ENCODE measurements at places on chromosomes 2 and 18. TPM values are rescaled to one million over a fixed set of nuclear protein-coding genes. Genes with fewer than 3 reads are reported as not detected.

- no peak overlapping the region for H3K27ac ChIP-seq
- no peaks in the 10 kb centered on the region for H3K36me3 ChIP-seq
- no peak for DNase-seq
- no peaks in the 10 kb centered on the region for H3K27me3 ChIP-seq
- H3K4me1 ChIP-seq: no peaks in the 10 kb centered on the region
These were observed 32.3 kb downstream of the MAP3K2 start for GRCh38 chr2:127355407-127356008.

DNA sequence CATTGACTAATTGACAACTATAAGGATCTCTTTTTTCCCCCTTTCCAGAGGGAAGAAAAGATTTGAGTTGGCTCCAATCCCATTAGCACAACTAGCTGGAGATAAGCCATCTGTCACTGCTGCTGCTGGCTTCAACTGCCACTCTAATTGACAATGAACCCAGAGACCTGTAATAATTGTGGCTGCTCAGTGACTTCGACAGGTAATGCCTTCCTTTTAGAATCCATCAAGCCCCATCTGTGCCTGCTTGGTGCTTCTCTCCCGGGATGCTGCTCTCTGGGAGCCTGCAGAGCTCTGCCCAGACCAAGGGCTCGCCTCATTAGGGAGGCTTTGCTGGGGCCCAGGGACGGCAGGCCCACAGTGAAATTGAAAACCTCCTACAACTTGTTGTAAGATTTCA is 376.7 kb upstream of the SOX11 start:
- no peaks in the 10 kb centered on the region for H3K27me3 ChIP-seq
- H3K4me1 ChIP-seq: peaks cover 7% of the 10 kb centered on the region
- H3K4me3 ChIP-seq: no peak overlapping the region
- no peaks in the 10 kb centered on the region for H3K36me3 ChIP-seq

GRCh38 chr2:181805228-181806038 is 86.1 kb upstream of the ITPRID2 start:
- H3K27me3 ChIP-seq: no peaks in the 10 kb centered on the region
- no peaks in the 10 kb centered on the region for H3K36me3 ChIP-seq
- no peak overlapping the region for H3K27ac ChIP-seq
- no peak for DNase-seq

- H3K4me1 ChIP-seq: peaks cover 17% of the 10 kb centered on the region
- peaks cover 12% of the 10 kb centered on the region for H3K36me3 ChIP-seq
- no peak overlapping the region for H3K27ac ChIP-seq
- H3K4me3 ChIP-seq: no peak overlapping the region
- H3K27me3 ChIP-seq: no peaks in the 10 kb centered on the region
These were observed 2.2 kb downstream of the MPP4 start for GRCh38 chr2:201696151-201696659.

The MRPL33 gene
- total RNA-seq: 64.8 TPM

The TTLL4 gene
- 104 TPM for total RNA-seq

The PROM2 gene
- 2.2 TPM for total RNA-seq

GRCh38 chr2:155372969-155373368 is 674.5 kb downstream of the KCNJ3 start:
- H3K36me3 ChIP-seq: no peaks in the 10 kb centered on the region
- H3K27me3 ChIP-seq: no peaks in the 10 kb centered on the region
- H3K4me1 ChIP-seq: no peaks in the 10 kb centered on the region
- no peak overlapping the region for H3K27ac ChIP-seq
- no peak overlapping the region for H3K4me3 ChIP-seq

DNA sequence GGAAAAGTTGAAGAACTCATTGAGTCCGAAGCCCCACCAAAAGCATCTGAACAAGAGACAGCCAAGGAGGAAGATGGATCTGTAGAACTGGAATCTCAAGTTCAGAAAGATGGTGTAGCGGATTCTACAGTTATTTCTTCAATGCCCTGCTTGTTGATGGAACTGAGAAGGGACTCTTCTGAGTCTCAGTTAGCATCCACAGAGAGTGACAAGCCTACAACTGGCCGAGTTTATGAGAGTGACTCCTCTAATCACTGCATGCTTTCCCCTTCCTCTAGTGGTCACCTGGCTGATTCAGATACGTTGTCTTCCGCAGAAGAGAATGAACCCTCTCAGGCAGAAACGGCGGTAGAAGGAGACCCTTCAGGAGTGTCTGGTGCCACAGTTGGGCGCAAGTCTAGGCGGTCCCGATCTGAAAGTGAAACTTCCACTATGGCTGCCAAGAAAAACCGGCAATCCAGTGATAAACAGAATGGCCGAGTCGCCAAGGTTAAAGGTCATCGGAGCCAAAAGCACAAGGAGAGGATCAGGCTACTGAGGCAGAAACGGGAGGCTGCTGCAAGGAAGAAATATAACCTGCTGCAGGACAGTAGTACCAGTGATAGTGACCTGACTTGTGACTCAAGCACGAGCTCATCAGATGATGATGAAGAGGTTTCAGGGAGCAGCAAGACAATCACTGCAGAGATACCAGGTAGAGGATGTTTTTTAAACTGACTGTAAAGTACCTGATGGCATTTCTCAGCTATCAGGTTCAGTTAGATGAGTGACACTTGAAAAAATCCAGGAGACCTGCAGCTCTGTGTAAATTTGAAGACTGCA is 111.9 kb downstream of the HAUS1 start:
- H3K27ac ChIP-seq: no peak overlapping the region
- H3K36me3 ChIP-seq: peaks cover 26% of the 10 kb centered on the region
- no peaks in the 10 kb centered on the region for H3K27me3 ChIP-seq
- no peak for DNase-seq

The RNU2-63P gene
- total RNA-seq: 12.2 TPM

DNA sequence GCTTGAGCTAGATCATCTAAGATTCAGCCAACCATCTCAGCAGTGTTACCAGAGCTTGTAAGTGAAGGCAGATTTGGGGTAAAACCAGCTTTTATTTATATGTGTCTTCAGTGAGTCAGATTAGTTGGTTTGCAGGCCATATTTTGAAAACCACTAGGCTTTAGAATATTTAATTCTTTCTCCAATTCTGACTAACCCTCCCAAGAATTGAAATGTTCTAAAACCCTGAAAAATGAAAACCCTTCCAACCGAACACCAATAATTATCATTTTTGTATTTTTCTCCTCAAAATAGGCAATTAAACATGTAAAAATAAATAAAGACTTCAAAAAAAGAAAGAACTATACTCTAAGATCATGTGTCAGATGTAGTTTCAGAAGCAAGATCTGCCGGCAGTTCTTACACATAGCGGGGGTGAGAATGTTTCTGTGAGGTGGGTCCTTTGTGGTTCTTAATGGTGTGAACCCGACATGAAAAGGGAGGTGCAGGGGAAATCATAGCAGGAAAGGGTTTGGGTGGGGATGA is 14.2 kb downstream of the PLEK start:
- no peaks in the 10 kb centered on the region for H3K36me3 ChIP-seq
- H3K4me3 ChIP-seq: no peak overlapping the region
- H3K27me3 ChIP-seq: peaks cover 6% of the 10 kb centered on the region
- no peaks in the 10 kb centered on the region for H3K4me1 ChIP-seq
- DNase-seq: no peak

The CYP27C1 gene
- total RNA-seq: 4.9 TPM

DNA sequence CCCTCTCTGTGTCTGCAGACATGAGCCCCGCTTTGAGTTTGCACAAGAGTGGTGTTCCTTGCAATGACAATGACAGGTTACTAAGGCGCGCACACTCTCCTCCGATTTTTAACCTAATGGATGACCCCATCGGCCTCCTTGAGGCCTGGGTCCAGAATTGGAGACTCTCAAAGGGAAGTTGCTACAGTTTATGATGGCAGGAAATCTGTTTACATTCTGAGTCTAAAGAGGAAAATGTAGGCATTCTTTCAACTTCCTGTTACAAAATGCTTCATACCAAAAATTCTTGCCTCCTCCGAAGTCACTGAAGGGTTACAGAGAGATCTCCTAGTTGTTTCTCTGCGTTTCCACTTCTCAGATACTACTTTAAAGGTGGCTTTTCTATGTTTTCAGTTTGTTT is 225.3 kb upstream of the AGAP1 start:
- H3K4me3 ChIP-seq: no peak overlapping the region
- no peaks in the 10 kb centered on the region for H3K36me3 ChIP-seq
- H3K4me1 ChIP-seq: no peaks in the 10 kb centered on the region
- H3K27me3 ChIP-seq: no peaks in the 10 kb centered on the region
- no peak overlapping the region for H3K27ac ChIP-seq

- no peak for DNase-seq
- H3K4me1 ChIP-seq: no peaks in the 10 kb centered on the region
- peaks cover 8% of the 10 kb centered on the region for H3K27me3 ChIP-seq
- H3K4me3 ChIP-seq: no peak overlapping the region
These were observed 5.8 kb upstream of the MRPL33 start for GRCh38 chr2:27765621-27766286.

The COBLL1 gene
- total RNA-seq: 13.2 TPM

- peak; percentile 26 for DNase-seq
- no peaks in the 10 kb centered on the region for H3K4me1 ChIP-seq
- H3K36me3 ChIP-seq: no peaks in the 10 kb centered on the region
- no peak overlapping the region for H3K4me3 ChIP-seq
- no peaks in the 10 kb centered on the region for H3K27me3 ChIP-seq
These were observed 30.3 kb upstream of the GPR17 start for GRCh38 chr2:127615511-127616166.

DNA sequence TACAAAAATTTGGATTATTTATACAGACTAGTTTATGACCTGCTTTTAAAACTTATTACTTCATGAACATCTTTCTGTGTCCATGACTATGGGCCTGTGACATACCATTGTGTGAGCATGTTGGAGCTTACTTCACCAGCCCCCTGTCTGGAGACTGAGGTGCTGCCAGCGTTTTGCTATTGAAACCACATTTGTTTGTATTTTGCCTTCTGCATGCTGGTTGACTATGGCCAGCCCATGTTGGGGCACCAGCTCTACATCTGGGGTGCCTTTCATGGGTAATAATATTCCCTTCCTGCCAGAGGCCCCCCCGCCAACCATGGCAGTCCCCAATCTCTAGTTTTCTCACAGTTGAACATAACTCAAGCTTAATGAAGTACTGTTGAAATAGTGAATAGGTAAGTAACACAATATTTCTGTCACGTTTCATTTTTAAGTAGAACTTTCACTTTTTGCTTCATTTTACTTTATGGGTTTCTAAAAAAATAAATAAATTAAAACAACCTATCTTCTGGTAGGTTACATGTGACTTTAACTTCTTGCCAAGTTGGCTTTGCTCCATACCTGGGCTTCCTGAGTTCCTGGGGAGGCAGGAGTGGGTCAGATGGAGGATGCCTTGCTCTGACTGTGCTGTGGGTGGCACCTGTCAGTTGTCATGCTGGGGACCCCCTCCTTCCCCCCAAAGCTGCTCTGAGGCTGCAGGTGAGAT is 63.9 kb downstream of the DGKD start:
- peaks cover 11% of the 10 kb centered on the region for H3K4me1 ChIP-seq
- H3K27me3 ChIP-seq: no peaks in the 10 kb centered on the region
- DNase-seq: no peak
- no peak overlapping the region for H3K4me3 ChIP-seq
- H3K36me3 ChIP-seq: no peaks in the 10 kb centered on the region
- no peak overlapping the region for H3K27ac ChIP-seq

DNA sequence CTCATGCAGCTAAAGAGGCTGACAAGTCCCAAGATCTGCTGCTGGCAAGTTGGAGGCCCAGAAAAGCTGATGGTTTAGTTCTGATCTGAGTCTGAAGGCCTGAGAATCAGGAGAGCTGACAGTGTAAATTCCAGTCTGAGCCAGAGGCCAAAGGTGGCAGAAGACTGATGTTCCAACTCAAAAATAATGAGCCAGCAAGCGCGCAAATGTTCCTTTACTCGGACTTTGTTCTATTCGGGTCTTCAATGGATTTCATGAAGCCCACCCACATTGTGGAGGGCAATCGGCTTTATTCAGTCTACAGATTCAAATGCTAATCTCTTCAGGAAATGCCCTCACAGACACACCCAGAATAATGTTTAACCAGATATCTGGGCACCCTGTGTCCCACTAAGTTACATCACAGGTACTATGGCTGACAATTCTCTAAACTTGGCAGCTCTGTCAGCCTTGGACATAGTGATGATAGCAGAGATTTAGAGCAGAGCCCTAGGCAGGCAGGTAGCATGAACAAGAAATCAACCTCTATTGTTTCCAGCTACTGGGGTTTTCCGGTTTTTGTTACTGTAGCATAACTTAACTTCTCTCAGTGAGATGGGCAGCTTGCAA is 318.5 kb downstream of the HRH4 start:
- no peaks in the 10 kb centered on the region for H3K36me3 ChIP-seq
- H3K27me3 ChIP-seq: peaks cover 4% of the 10 kb centered on the region
- DNase-seq: no peak
- H3K27ac ChIP-seq: no peak overlapping the region
- no peak overlapping the region for H3K4me3 ChIP-seq
- H3K4me1 ChIP-seq: peaks cover 10% of the 10 kb centered on the region

The ICOS gene
- total RNA-seq: not detected

DNA sequence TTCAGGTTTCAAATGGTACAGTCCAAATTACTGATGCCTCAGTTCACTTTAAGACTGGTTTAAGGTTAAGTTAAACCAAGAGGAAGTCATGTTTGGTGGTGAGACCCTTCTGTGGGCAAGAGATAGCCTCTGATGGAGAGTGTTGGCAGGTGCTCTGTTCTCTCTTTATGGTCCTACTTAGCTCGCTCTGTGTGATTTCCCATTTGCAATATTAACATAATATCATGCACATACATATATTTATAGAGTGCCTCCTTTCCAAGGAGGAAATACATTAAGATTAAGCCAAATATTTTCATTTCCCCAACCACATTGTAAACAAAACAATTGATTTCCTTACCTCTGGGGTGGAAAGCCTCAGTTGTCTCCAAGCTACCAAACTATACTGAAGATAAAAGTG is 222.4 kb downstream of the PIK3C3 start:
- H3K4me3 ChIP-seq: no peak overlapping the region
- no peaks in the 10 kb centered on the region for H3K36me3 ChIP-seq
- no peak overlapping the region for H3K27ac ChIP-seq
- no peaks in the 10 kb centered on the region for H3K4me1 ChIP-seq

The CLEC4F gene
- not detected for total RNA-seq

GRCh38 chr2:191197096-191197495 is 46.3 kb upstream of the STAT4 start:
- H3K27ac ChIP-seq: no peak overlapping the region
- no peak overlapping the region for H3K4me3 ChIP-seq
- no peaks in the 10 kb centered on the region for H3K36me3 ChIP-seq
- no peak for DNase-seq
- H3K4me1 ChIP-seq: no peaks in the 10 kb centered on the region

The LYG1 gene
- total RNA-seq: 0.55 TPM

DNA sequence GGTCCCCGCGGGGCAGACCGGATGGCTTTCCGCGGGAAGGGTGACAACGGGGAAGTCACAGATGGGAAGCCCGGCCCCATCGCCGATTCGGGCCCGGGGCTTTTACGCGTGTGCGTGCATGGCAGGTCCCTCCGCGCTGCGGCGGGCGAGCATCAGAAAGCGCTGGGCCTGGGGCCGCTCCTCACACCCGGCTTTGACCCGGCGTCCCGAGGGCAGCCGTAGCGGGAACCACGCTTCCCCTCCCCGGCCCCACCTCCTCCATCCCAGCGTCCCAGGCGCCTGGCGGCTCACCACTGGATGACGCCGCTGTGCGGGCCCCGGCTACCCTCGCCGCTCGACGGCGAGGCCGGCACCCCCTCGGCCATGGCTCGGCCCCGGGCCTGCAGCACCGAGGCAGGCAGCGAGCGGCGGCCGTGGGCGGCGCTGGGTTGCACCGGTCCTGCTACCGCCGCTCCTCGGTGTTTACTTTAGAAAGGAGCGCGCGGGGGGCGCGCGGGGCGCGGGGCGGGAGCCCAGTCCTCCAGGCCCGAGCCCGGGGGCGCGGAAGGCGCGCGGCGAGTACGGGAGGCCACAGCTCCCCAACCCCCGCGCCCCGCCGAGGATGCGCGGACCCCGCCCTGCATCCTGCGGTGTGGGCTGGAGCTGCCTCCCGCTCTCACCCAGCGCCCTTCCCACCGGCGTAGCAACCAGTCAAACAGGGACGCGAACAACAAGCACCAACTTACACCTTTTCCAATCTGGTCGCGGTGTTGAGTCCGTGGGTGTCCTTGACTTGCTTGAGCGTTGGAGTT is 806 bp downstream of the RFX8 start:
- peaks cover 37% of the 10 kb centered on the region for H3K27me3 ChIP-seq
- DNase-seq: peak; percentile 86
- H3K4me1 ChIP-seq: no peaks in the 10 kb centered on the region
- peak overlapping the region; percentile 74 for H3K4me3 ChIP-seq
- H3K36me3 ChIP-seq: no peaks in the 10 kb centered on the region
